ENCODE measurements at places on chromosomes 1 and 21.

DNA sequence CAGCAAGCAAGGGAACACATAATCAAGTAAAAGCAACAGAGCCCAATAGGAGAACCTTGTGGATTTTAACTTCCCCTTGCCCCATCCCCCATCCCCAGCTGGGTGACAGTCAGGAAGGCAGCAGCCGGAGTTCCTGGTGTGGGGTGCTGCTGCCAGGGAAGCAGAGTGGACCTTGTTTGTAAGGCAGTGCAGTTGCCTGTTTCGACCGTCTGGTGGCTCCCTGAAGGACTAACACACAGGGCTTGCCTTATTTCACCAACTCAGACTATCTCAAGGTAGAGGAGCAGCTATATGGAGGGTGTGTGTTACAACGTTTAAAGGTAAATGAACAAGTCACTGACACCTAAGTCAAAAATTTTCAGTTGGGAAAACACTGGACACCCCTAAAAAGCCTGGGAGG, 6.6 kb downstream of the KRTAP10-8 start:
- no peak for DNase-seq

DNA sequence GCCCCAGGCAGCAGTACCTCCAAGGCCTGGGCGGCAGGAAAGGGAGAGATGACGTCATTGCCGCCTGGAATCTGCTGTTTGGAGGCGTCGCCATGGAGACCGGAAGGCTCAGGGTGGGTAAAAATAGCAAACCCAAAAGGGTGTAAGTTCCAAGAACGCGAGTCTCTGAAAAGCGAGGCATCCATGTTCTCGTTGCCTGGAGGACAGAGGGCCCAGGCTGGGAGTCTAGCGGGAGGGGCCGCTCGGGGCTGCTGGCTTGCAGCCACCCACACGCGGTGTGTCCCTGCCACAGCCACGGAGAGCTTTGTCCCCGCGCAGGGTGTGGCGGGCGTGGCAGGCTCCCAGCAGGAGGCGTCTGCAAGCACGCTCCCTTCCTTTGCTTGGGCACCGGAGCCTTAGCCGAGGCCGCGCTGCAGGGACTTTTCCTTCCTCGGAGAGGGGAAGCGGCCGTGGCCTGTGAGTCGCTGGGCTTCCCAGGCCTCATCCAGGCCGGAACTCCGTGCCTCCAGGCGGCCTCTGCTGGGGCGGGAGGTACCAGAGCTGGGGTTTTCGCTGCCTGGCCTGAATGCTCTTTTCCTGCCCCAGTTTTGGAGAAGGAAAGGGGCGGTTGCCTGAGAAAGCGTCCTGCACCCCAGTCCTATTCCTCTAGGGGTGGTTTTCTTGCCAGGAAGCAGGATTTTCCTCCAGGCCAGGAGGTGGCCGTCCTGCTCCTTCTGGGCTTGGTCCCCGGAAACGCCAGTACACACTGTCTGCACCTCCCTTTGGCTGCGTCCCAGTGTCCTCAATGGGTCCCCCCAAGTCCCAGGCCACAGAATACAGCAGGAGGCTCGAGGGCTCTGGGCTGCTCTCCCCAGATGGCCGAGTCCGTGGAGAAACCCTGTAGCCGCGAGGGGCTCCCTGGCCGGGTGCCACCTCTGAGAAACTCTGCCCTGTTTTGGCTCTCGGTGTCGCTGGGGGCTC, 15.3 kb upstream of the SKI start:
- DNase-seq: no peak

GRCh38 chr1:83055391-83056170, 943.4 kb downstream of the TTLL7 start:
- no peak for DNase-seq

GRCh38 chr21:17550671-17551308, 37.9 kb downstream of the CXADR start:
- DNase-seq: no peak

GRCh38 chr1:91501523-91501851, 836 bp downstream of the CDC7 start:
- no peak for DNase-seq

DNA sequence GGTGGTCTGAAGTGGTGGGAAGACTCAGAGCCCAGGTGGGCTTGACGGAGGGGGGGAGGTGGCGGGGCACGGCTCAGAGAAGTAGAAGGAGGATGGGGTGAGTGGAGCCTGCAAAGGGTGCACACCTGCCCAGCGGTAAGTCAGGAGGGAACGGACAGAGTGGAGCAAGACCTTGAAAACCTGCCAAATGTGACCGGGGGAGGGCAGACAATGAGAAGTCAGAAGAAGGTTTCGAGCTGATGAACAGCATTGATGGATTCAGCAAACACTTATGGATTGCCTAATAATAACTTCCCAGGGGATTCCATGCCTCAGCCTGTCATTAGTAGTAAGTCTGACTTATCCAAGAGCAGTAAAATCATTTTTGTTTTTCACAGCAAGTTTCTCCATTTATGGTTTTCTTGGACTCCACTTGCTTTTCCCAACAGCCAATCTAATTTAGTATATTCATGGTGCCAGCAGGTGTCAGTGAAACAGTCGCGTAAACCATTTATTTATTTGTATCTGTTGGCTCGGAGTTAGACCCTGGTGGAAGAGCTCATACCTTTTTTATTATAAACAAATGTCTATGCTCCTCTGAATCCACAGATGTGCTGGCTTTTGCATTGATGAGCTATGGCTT, 279.1 kb downstream of the PCP4 start:
- no peak for DNase-seq

GRCh38 chr1:8004113-8004802, 21.9 kb downstream of the ERRFI1 start:
- DNase-seq: no peak

GRCh38 chr1:10958614-10959013, 53.8 kb upstream of the TARDBP start:
- DNase-seq: no peak

GRCh38 chr1:212700223-212700891, 717 bp upstream of the BATF3 start:
- no peak for DNase-seq

GRCh38 chr1:108016451-108016920, 51.5 kb upstream of the VAV3 start:
- DNase-seq: no peak

DNA sequence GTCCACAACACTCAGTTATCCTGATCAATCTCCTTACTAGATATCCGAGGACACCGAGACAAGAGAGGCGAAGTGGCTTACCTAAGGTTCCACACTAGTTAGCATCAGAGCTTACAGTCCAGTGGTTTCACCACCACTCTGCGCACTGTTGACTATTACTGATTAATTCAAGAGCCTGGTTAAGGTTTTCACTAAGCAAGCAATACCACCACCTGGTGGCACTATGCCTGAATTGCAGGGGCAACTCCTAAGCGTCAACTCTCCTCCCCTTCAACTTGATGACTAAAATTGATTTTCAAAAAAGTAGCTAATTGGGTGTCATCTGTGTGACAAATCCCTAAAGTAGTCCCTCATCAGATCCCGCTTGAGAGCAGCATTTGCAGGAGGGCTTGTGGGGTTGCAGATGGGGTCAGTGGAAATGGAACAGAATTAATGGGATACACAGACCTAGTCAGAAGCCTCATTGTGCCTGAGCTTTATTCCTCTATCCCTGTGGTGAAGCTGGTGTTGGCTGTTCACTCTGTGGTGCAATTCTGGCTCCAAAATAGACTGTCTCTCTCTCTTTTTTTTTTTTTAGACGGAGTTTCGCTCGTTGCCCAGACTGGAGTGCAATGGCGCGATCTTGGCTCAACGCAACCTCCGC, 9.1 kb downstream of the TTC22 start:
- DNase-seq: no peak

DNA sequence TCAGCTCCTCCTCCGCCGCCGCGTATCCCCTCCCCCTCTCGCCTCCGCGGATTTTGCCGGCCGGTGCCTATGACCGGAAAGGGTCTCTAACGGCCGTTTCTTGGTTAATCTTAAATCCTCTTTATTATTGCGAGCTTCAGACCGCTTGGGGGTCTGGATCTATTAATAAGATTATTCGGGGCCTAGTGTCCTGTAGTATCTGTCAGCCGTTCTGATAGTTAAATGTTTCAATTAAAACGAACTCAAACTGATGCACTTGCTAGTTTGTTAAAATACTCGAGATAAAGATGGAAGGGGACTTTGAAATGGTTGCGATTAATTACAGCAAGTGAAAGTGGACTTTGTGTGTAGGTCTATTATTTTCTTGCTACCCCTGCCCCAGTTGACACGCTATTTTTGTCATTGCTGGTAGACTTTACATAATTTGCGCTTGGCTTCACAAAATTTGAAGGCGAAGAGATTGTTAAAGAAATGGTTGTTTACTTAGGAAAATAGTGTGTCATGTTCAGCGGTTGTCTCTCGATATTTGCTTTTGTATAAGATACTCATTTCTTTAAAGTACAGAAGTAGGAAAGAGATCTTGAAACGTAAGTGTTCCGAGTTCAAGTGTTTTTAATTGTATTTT, 779 bp downstream of the SON start:
- DNase-seq: no peak
